Skeletal muscle cell (primary cell): ENCODE measurements at places on chromosomes 16 and 17.

DNA sequence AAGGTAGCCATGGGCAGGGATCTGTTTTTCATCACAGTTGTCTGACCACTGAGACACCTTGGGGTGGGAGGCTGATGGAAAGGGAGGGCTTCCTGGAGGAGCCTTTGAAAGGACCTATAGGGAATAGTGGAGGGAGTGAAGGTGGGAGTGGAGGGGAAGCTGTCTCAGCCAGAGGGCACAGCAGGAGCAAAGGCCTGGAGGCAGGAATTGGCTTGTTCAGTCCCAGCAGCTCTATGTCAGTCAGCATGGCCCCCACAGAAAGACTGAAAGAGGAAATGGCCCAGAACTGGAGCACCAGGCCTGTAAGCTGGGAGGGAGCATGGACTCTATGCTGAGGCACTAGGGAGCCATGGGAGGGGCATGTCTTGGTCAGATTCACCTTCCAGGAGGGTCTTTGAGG, 12.8 kb upstream of the CBFB start:
- no peak for DNase-seq

- no peak for DNase-seq
Observed at GRCh38 chr16:580946-581498, 8.8 kb upstream of the RAB40C start.

- no peak for DNase-seq
Observed at GRCh38 chr16:88667461-88667860, 4.6 kb upstream of the MVD start.

GRCh38 chr17:35534576-35535093, 2.8 kb downstream of the SLFN12L start:
- DNase-seq = no peak

- DNase-seq = peak; percentile 81
Observed at GRCh38 chr16:57815987-57816745, 13.9 kb upstream of the KIFC3 start.

GRCh38 chr17:74002241-74002640, 201.2 kb upstream of the RPL38 start:
- no peak for DNase-seq

DNA sequence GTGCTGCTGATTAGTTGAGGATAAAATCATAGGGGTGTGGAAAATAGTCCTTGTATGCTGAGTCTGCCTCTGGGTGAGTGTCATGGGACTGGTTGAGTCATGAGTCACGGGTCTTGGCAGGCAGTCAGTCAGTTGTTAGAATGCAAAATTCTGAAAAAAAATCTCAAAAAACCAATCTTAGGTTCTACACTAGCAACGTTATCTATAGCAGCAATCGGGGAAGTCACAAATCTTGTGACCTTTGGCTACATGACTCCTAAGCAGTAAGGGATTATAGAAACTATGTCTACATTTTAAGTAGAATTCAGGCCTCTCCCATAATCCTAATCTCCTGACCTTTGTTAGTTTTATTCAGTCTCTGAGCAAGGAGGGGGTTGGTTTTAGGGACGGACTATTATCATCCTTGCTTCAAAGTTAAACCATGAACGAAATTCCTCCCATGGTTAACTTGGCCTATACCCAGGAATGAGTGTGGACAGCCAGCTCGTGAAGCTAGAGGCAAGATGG, 18.0 kb upstream of the PMFBP1 start:
- peak; percentile 30 for DNase-seq

DNA sequence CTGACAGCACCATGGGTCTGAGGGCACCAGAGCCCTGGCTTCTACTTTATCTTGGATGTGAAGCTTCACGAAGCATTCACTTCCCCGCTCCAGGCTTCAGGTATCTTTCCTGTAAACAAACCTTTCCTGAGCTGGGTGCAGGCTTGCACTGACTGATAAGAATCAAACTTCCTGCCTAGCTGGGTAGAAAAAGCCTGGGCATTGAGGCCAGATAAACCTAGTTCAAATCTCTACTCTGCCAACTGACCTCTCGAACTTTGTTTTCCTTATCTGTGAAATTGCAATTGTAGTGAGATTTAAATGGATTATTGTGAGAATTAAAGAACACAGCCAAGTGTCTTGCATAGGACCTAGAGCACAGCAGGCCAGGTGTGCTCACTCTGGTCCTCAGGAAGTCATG, 2.9 kb upstream of the TMEM208 start:
- no peak for DNase-seq

- no peak for DNase-seq
Observed at GRCh38 chr17:45288825-45289224, 26.9 kb upstream of the SPATA32 start.

GRCh38 chr16:8788578-8789172, 8.8 kb downstream of the TMEM186 start:
- no peak for DNase-seq
